ENCODE measurements at places on chromosomes 7 and 10. TPM values are rescaled to one million over a fixed set of nuclear protein-coding genes. Genes with fewer than 3 reads are reported as not detected.

LBX1 gene
- polyA plus RNA-seq: 7.9 TPM

CAMK2B gene
- polyA plus RNA-seq: 14.5 TPM

ITPRID1 gene
- polyA plus RNA-seq: not detected

TDRD1 gene
- polyA plus RNA-seq: not detected

CYP26C1 gene
- 0.01 TPM for polyA plus RNA-seq

AS3MT gene
- polyA plus RNA-seq: 0.96 TPM

EVX1 gene
- not detected for polyA plus RNA-seq

LAMB1 gene
- 45.9 TPM for polyA plus RNA-seq

ACSM6 gene
- not detected for polyA plus RNA-seq

STAM gene
- 16.3 TPM for polyA plus RNA-seq

OR9A2 gene
- not detected for polyA plus RNA-seq

RARRES2 gene
- 7.7 TPM for polyA plus RNA-seq

MNX1 gene
- not detected for polyA plus RNA-seq

ENTPD1 gene
- 1.7 TPM for polyA plus RNA-seq

ST8SIA6 gene
- 0.23 TPM for polyA plus RNA-seq

TFPI2 gene
- 2.4 TPM for polyA plus RNA-seq

GPRIN2 gene
- not detected for polyA plus RNA-seq

GNGT1 gene
- polyA plus RNA-seq: not detected

AQP1 gene
- polyA plus RNA-seq: 130 TPM

NOD1 gene
- 3.3 TPM for polyA plus RNA-seq

PRKG1 gene
- polyA plus RNA-seq: 16.1 TPM

KAZALD1 gene
- polyA plus RNA-seq: 3.0 TPM

HOXA6 gene
- 3.2 TPM for polyA plus RNA-seq

SUFU gene
- 6.3 TPM for polyA plus RNA-seq

GIMAP5 gene
- polyA plus RNA-seq: 11.8 TPM

ZDHHC6 gene
- polyA plus RNA-seq: 27.7 TPM

SLC26A3 gene
- not detected for polyA plus RNA-seq

NPY gene
- polyA plus RNA-seq: 3.4 TPM

SLC29A4 gene
- polyA plus RNA-seq: 1.5 TPM

TECPR1 gene
- 14.0 TPM for polyA plus RNA-seq

SPAM1 gene
- polyA plus RNA-seq: not detected

RHEB gene
- 248 TPM for polyA plus RNA-seq

FGFR2 gene
- 0.08 TPM for polyA plus RNA-seq

NEURL1 gene
- polyA plus RNA-seq: 87.0 TPM

PLAC9 gene
- polyA plus RNA-seq: 9.4 TPM

AKR1C8 gene
- not detected for polyA plus RNA-seq

AZGP1 gene
- 2.4 TPM for polyA plus RNA-seq

SMARCD3 gene
- polyA plus RNA-seq: 38.3 TPM

GPC2 gene
- 0.30 TPM for polyA plus RNA-seq

ERCC6 gene
- polyA plus RNA-seq: 2.7 TPM

CPA4 gene
- polyA plus RNA-seq: 0.20 TPM

All from psoas muscle (tissue), 8 donors.